ENCODE measurements at places on chromosomes 2 and 18. TPM values are rescaled to one million over a fixed set of nuclear protein-coding genes. Genes with fewer than 3 reads are reported as not detected.

Gene MC4R
- not detected for total RNA-seq

DNA sequence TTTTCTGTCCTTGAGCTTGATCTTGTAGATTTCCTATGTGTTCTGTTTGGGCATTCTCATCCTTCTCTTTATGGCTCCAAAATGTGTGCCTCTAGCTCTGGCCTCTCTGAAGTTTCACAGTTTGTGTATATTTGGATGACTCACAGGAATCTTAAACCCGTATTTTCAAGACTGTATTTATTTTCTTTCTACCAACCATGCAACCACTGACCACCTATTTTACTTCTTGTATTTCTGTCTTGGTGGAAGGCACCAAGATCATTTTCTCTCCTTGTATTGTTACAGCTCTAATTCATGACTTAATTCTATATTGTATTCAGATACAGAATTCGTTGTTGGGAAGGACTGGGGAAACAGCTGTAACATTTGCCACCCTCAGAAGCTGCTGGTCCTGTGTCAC lies 39.5 kb downstream of the ACSL3 start:
- DNase-seq = no peak

- DNase-seq = no peak
These were observed 149.6 kb downstream of the ICOS start for GRCh38 chr2:204086167-204086566.

Gene FAHD2A
- 31.4 TPM for total RNA-seq

Gene OSGEPL1
- total RNA-seq = 11.0 TPM

Gene HOXD13
- total RNA-seq = not detected

Gene LAMA1
- not detected for total RNA-seq

Gene MRPS5
- total RNA-seq = 61.5 TPM

DNA sequence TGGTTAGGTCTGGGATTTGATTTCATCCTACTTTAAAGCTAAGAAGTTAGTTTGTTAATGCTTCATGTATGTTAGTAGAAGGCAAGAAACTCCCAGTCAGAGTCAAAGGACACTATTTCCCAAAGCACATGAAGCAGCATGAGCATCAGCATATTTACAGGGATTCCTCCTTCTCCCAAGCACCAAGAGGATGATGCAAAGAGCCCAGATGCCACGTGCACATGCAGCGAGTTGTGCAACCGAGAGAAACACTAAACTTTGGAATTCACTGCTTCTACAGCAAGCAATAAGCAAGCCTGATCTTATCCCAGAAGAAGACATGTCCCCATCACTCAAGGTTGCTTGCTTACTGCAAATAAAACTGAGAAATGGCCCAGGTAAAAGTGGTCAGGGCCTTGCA lies 32.5 kb downstream of the CPO start:
- no peak for DNase-seq

- DNase-seq = no peak
These were observed 119.1 kb downstream of the CDC42EP3 start for GRCh38 chr2:37552339-37552738.

DNA sequence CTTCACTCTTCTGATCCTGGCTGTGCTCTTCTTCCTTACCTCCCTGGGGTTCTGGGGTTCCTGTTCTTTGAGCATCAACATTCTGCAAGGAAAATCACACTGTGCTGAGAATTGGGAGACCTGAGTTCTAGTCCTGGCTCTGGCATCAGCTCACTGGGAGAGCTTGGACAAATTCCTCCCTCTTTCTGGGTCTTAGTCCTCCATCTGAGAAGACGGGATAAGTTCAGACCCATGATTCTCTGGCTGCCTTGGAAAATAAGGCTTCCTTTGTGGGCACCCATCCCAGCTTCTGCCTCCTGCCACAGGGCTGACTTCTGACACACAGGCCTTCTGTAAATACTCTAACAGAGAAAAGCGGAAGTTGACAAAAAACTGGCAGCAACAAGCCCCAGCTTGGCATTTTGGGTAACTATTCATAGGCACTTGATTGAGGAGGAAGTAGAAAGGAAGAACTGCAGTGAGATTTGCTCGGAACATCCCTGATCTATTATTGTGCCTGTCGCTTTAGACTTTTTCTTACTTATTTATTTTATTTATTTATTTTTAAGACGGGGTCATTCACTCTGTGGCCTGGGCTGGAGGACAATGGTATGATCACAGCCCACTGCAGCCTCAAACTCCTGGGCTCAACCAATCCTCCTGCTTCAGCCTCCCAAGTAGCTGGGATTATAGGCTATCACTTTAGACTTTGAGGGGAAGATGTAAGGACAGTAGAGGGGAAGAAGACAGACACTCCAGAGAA lies 7.9 kb downstream of the PCBP1 start:
- DNase-seq = no peak

Gene SPATA3
- total RNA-seq = not detected

DNA sequence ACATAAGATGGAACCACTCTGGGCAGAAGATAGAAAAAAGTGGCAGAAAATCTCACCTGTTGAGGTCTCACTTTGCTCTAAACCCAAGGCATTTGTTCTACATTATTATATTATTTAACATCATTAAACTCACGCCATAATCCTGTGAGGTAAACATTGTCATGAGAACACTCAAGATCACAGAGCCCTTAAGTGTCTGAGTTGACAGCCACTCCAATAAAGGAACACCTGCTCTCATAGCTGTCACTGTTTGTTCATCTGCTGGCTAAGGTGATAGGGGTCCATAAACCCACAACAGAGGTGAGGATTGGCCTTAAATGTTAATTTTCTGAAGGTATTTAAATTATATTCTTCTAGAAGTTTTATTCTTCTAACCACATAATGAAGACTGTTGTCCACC lies 439.7 kb downstream of the RIT2 start:
- DNase-seq = no peak

Gene DSG1
- total RNA-seq = not detected

DNA sequence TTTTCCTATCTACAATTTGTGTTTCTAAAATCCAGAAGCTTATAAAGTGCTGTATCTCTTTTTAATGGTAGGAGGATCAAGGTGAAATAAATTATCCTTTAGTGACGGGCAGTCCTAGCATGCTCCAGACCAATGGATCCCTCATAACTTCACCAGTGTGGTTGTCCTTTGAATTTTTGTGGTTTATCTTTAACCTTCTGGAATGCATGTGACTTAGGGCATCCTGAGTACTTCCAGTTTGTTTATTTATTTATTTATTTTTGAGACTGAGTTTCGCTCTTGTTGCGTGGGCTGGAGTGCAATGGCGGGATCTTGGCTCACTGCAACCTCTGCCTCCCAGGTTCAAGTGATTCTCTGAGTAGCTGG lies 40.4 kb downstream of the NUP35 start:
- DNase-seq = no peak

Gene SLC9A4
- 0.14 TPM for total RNA-seq

Gene LIPG
- 0.19 TPM for total RNA-seq

- DNase-seq = no peak
These were observed 102.8 kb upstream of the MAP2 start for GRCh38 chr2:209321076-209321475.

- DNase-seq = no peak
These were observed 2.5 kb downstream of the MRPL35 start for GRCh38 chr2:86201671-86202335.

DNA sequence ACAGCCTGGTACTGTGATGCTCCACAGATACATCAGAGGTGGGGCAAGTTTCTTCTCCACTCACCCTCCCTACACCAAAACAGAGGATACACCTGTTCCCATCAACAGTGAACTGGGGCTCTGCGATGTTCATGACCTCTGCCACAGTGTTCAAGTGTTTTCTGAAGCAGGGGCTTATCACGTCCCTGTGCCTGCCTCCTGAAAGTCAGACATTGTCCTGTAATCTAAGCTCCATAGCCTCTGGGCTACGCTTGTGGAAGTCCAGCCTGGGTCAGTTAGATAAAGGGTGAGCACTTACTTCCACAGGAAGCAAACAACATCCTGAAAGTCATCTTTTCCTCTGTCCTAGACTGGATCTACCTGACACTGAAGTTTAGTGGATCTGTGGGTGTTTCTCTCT lies 20.2 kb upstream of the MRO start:
- no peak for DNase-seq

DNA sequence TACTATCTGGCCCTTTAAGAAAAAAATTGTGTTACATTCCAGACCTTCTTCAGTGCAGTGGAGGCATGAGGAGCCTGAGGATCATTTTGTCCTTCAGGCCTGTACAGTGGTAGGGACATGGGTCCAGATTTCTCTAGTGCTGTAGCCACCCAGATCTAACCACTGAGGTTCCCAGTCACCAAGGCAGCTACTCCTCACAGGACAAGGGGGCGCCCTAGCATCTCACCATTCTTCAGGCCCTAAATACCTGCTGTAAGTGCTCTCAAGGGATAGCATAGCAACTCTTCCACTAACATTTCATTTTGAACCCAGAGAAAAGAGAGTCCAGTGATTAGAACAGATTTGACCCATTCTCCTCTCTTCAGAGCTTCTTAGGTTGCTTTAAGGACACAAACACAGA lies 1533.0 kb downstream of the LRP1B start:
- DNase-seq = no peak

- DNase-seq = peak; percentile 89
These were observed 85.4 kb upstream of the ATG16L1 start for GRCh38 chr2:233165895-233166661.

Gene WNT6
- not detected for total RNA-seq

Gene IL1RL1
- total RNA-seq = 36.3 TPM

Gene PAX8
- 1.8 TPM for total RNA-seq

DNA sequence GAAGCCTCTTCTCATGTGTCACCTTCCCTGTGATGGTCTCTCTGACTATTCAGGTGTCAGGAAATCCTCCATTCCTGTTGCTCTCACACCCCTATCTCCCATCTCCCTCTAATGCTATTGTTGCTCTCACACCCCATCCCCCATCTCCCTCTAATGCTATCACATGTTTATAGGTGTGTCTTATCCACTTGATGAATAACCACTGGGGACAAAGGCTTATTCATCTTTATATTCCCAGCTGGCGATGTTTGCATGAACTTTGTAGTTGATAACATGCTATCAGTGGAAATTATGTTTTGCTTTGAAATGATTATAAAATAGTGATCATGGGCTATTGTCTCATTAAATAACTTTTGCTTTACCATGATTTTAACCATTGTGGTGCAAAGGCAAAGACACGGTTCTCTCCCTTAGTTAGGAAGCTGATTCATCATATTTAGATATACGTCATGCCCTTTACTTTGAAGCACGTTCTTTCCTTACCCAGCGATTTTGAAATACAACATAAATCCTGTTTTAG lies 220.5 kb downstream of the PMAIP1 start:
- no peak for DNase-seq

- DNase-seq = no peak
These were observed 80.7 kb downstream of the FHOD3 start for GRCh38 chr18:36378205-36378604.

GRCh38 chr18:55121397-55122170 lies 162.3 kb upstream of the CCDC68 start:
- DNase-seq = no peak

DNA sequence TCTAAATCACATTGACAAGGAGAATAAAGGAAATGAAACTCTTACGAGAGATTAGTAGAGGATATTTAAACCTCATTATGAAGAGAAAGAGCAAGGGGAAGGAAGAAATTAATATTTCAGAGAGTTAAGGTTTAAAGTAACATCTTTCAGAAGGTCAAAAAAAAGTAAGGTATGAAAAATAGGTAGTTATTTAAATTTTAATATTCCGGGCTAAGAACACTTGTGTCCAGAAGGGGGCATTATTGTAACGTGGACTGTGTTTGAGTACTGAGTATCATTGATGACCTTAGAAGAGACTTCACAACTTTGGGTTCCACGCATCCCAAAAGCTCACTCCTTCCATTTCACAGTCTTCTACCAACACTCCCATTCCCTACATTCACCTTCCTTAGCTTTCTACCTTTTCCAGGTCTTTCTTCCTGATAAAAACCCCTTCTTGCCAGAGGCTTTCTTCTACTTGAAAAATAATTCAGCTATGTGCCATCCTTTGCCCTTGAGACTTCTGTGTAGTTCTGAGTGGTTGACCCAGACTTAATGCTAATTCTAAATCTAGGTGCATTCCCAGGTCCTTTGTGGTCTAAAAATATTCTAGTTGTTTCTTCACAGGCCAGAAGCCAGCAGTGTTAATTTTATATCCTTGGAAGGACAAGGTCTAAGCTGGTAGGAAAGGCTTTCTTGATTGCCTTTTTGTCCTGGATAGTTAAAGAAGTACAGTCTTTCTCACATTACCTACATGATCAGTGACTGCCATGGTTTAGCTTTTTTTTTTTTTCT lies 16.5 kb downstream of the DYNC1I2 start:
- no peak for DNase-seq

- DNase-seq = no peak
These were observed 121.4 kb upstream of the COL5A2 start for GRCh38 chr2:189300916-189301315.

DNA sequence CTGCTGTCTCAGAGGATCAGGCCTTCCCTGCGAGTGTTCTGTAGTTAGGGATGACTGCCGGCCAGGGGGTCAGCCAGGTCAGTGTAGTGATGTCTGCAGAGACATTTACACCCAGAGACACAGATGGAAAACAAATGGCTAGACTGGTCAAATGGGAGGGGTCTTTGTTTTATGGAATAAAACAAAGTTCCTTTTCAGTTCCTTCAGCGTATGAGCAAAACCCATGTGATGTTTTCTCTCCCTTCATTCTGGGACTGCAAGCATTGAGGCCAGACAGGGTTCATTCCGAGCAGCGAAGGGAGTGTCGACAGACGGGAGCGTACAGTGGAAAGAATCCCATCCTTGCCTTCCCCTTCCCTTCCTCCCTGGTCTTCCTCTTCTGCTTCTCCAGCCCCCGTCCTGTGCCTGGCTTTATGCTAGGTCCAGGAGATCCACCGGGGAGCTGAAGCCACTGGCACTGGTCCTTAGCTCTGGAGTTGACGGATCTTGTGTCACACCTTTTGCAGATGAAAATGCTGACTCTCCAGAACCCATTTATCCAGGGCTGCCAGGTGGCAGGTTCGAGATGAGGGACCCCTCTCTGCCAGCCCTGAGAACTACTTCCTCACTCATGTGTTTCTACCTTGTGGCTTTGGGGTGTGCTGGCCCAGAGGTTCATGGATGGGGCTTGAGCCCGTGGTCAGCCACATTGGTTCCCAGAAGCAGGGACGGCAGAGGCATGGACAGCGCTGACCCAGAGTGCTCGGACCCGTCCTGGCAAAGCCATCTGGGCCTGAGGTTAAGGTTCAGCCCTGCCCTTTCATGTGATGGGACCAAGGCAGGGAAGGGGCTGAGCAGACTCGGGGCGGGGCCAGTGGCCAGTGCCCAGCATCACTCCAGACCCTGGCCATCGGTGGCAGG lies 24.2 kb downstream of the ITGB1BP1 start:
- no peak for DNase-seq

DNA sequence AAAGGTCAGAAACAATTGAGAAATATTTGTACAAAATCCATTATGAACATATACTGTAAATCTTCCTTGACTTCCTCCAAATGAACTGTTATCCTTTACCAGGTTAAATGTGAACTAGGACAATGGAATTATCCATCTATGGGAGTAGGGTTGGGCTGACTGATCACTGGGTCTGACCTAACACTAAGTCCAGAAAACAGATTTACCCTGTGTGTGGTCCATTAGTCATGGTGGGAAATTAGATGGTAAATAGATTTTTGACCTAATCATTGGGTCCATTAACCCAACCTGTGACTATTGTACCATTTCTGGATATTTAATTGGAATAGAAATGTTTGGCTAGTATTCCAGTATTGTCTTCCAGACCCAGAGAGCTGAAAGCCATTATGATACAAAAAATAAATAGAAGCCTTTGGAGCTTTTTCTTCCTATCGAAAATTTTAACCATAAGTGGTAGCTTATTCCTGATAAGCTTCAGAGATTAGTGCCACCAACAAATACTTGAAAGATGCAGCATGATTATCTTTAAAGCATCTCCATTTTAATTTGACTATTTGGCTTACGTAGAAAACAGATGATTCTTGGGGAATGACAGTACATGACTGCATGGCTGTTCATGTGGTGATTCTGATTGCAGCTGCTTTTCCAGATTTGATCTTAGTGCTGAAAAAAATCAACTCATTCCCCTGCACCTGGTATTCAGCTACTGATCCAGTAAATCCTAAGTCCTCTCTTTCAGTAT lies 703.2 kb upstream of the FSHR start:
- DNase-seq = no peak
